ENCODE measurements at places on chromosomes 1 and 21.
A peak's percentile ranks its signal among the peaks of the same experiment; 100 is the strongest.

DNA sequence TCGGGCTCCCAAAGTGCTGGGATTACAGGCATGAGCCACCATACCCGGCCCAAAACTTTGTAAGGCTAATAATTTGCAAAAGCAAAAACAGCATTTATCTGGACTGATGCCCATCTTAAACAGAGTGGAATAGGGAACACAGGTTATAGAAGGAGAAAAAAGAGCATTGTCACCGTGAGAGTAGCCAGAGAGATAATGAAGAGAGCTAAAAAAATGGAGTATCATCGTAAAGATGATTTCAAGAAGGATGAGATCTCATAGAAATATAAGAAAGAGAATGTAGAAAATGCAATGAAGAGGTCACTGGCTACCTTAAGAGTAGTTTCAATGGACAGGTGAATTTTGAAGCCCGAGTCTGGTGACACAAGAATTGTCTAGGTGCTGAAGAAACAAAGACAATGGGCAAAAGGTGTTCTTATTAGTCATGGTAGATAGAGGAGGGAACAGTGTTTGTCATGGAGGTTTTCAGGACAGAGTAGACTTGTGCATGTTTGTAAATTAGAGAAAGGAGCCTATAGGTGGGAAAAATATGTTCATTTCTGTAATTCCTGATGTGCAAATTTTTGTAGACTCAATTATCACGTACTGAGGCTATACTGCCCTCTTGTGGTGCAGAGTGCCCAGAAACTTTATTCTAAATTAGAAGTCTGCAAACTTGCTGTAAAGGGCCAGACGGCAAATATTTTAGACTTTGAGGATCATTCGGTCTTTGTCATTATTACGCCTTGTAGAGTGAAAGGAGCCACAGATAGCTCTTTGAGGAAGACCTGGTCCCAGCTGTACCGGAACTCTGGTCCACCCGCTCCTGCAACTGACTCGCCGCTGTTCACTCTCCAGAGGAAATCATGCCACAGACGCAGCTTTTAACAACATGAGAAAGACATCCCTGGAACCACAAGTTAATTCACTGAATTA is 8.1 kb upstream of the TMEM183A start:
- DNase-seq: peak; percentile 22

GRCh38 chr1:20411196-20411980 is 74.6 kb downstream of the CAMK2N1 start:
- no peak for DNase-seq

DNA sequence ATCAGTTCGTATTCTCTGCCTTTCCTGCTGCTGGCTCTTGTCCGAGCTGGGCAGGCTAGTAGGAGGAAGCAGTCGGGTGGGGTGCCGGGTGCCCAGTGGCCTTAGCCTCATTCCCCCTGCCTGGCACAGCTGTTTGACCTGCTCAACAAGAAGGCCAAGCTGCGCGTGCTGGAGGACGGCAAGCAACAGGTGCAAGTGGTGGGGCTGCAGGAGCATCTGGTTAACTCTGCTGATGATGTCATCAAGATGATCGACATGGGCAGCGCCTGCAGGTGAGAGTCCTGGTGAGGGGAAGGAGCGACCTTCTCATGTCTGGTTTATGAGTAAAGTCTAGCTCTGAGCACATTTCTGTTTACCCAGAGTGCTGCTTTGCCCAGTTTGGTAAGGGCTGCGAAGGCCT is 16.3 kb upstream of the RPS8 start:
- no peak for DNase-seq

- DNase-seq: no peak
These were observed at the start of gene PTPRF for GRCh38 chr1:43530483-43531106. TSS of gene PTPRF (plus strand) at chr1:43530883. CDS start at chr1:43545076, 14,193 bp downstream.

DNA sequence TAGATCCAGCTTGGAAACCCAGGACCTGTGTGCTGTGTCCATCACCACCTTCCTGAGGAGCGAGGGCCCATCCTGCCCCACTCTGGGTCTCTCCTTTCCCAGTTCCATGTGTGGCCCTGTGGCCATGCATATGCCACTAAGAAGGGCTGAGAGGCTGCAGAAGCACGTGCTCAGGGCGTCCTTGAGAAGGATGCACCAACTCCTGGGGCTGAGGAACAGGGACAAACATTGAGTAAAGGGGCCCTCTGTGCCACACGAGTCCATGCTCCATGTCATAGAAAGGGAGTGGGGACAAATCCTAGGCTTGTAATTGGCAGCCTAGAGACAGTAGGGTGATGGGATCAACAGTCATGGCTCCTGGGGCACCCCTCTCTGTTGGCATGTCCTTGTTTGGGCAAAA is 8.4 kb downstream of the ETV3L start:
- DNase-seq: no peak

DNA sequence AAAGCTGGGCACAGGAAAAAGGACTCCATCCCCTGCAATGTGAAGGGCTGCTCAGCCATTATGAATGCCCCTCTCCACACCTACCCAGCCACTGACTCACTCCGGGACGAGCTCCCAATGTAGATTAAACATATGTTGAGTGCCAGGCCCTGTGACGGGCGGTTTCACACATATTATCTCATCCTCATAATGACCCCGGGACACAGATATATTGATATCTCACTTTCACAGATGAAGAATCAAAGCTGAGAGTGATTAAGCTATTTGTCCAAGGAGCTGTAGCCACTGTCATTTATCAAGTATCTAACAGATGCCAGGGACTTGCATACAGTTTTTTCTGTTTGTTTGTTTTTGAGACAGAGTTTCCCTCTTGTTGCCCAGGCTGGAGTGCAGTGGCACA is 35.0 kb upstream of the SLC30A1 start:
- no peak for DNase-seq

DNA sequence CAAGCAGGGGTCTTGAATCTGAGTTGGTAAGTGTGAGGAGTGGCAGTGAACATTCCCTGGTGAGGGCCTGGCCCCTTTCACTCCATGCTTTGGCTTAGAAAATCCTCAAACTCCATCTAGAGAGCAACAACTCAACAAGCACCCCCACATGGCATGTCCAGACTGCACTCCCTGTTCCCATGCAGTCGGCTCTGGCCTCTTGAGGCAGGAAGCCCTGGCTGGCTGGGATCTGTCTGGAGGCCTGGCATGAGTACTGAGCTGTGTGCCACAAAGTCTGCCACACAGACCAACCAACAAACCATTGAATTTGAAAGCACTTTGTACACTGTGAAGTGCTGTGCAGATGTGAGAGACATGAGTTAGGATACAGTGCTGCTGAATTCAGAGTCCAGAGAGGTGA is 25.2 kb downstream of the COA7 start:
- DNase-seq: no peak

DNA sequence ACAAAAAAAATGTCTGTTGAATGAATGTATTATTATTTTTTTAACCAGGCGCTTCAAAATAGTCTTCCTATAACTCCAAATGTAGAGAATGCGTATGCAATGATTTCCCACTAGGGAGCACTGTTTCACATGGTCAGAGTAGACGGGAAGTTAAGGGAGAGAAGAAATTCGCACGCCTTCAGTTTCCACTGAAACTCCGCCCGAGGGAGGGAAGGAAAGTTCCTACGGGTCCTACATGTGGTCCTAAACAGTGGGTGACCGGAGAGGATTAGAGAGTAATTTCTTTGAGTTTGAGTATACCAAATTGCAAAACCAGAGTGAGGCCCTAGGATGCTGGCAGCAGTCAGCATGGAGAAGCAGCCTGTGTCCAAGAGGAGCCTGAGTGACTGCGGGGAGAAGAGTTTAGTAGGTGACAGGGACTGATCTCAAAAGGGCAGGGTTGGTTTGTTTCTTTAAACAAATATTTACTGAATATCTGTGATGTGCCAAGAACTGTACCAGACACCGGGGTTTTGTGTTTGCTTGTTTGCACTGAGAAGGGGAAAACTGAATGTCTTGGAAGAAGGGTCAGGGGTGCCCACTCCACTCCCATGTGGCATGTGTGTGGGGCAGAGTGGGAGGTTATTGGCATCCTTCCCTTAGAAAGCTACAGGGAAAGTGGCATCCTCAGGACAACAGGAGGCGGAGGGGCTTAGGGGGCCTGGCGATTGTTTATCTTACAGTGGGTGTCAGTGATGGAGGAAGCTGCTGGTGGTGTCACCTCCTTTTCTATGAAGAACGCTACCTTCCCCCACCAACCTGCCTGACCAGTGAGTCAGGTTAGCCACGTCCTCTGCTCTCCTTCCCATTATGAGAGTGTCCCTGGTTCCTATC is 22.8 kb downstream of the RNU5D-1 start:
- DNase-seq: no peak

- DNase-seq: no peak
These were observed 87.8 kb downstream of the GLUL start for GRCh38 chr1:182303778-182304177.

DNA sequence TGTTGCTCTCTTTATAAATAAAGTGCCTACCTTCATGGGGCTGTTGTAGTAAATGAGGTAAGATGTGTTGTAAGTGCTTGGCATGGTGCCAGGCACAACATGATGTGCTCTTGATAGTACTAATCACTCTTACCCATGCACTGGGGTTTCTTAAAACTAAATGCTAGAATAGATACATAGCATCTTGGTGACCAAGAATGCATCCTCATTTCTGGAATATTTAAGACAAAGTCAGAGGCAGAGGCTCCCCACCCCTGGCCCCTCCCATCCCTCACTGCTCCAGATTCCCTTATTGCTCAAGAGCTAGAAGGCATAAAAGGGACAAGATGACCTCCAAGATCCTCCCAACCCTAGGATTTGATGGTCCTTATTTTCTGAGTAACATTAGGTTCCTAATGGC is 61.3 kb downstream of the GLUL start:
- DNase-seq: no peak

- DNase-seq: no peak
These were observed 35.7 kb upstream of the SUCO start for GRCh38 chr1:172497230-172497629.

DNA sequence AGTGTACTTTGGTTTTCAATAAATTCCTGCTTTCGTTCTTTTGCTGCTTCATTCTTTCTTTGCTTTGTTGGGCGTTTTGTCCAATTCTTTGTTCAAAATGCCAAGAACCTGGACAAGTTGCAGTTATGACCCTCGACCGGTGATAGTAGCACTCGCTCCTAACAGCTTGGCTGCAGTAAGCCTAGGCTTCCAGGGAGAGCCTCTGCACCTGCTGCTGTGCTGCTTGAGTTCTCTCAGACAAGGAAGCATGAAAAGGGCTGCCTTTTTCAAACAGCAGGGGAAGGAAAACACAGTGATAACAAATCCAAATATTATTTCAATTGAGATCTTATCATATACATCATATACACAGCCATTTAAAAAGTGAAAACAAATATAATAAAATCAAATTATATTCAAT is 12.8 kb upstream of the RIPK4 start:
- no peak for DNase-seq

GRCh38 chr21:36141513-36141925 is 6.6 kb downstream of the CBR3 start:
- peak; percentile 87 for DNase-seq

Measured in CD4-positive, alpha-beta T cell treated with Interferon gamma for 1 hour (primary cell).